ENCODE measurements at places on chromosomes 1 and 21. TPM values are rescaled to one million over a fixed set of nuclear protein-coding genes. Genes with fewer than 3 reads are reported as not detected.

GRCh38 chr1:46489638-46490405, at the start of gene DMBX1:
Gene DMBX1 (plus strand): TSS chr1:46489836. CDS start chr1:46507011, 17,175 bp downstream.
- DNase-seq: peak; percentile 48

- no peak for DNase-seq
Measured at GRCh38 chr21:45261093-45261492, 26.6 kb downstream of the POFUT2 start.

GRCh38 chr1:204398197-204399125, 13.2 kb downstream of the PPP1R15B start:
- peak; percentile 78 for DNase-seq

DNA sequence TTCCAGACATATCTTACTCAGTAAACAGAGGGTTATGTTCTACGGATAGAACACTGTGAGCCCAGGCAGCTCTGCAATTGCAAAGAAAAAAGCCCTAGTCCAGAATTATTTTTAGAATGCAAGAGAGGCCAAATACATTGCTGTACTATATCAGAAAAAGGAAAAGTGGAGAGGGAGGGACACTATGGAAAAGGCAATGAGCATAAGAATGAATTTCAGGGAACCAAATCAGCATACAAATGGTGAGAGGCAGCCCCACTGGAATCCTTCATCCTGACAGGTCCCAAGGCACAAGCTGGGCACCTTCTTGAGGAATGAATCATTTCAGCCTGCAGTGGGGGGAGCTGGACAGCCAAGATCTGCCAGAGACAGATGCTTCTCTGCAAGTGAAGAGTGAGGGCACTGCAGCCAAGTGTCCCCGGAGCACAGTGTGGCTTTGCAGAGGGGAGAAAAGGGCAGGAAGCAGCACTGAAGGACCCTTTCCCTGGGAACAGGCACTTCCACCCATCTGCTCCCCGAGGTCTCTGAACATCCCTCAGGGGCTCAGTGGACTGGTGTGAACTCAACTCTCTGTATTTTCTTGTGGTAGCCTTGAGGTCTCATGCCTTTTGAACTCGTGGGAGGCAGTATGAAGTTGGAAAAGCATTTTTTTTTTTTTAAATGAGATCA, 115.6 kb downstream of the XCL2 start:
- no peak for DNase-seq

GRCh38 chr1:45260244-45260643, 53.8 kb upstream of the ZSWIM5 start:
- DNase-seq: no peak

DNA sequence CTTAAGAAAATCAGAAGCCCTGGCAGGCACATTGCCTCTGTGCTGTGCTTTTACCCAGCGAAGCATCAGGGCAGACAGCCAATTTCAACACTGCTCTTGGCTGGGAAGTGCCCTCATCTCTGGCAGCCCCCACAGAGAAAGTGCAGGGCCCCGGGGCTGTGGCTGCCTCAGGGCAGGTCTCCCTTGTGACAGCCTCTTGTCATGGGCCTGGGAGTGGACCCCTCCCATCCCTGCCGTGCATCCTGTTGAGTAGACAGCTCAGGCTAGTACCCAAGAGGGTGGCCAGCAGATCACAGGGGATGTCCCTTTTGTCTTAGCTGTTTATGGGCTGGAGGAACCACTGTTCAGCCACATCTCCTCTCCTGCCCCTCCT, 23.3 kb downstream of the TTC34 start:
- no peak for DNase-seq

DNA sequence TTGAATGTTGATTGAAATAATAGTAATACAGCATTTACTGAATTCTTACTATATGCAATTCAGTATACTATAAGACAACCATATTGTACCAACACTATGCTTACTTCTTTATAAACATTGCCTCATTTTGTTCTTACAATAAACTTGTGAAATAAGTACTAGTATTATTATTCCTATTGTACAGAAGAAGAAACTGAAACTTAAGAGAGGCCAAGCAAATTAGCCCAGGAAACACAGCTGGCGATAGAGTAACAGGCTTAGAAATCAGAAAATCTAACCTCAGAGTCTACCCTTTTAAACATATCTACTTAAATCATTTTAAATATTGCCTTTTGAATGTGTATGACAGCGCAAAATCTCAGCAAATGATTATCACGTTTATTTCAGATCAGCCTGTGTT, 41.7 kb downstream of the FASLG start:
- no peak for DNase-seq

GRCh38 chr21:26453267-26453666, 119.8 kb downstream of the CYYR1 start:
- DNase-seq: no peak

GRCh38 chr1:36239941-36240637, 15.8 kb downstream of the THRAP3 start:
- DNase-seq: no peak

DNA sequence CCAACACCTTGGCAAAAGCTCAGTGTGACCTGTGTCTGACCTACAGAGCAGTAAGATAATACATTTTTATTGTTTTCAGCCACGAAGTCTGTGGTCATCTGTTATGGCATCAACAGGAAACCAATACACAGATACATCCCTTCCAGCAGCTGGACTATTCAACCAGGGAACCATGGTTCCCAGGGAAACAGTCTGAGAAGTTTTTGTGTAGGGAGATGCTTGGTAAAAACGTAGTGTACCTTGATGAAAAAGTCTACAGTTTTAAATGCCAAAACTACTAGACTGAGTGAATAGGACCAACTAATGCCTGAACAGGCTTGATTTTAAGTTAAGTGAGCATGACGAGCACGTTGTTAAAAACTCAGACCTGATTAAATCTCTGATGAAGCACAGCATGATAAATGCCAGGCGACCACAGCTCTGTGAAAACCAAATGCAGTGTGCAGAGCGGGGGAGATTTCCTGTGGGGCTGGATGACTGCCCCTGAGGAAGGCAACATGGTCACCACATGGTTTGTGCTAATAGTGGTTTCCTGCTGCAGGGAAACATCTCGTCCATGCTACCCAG, 228.9 kb downstream of the TNR start:
- peak; percentile 33 for DNase-seq

- DNase-seq: no peak
Measured at GRCh38 chr21:42579456-42580075, 65.9 kb downstream of the SLC37A1 start.

GRCh38 chr21:21387916-21388315, 389.7 kb downstream of the NCAM2 start:
- no peak for DNase-seq

GRCh38 chr21:31173881-31174555, 135.7 kb upstream of the KRTAP19-8 start:
- DNase-seq: no peak

DNA sequence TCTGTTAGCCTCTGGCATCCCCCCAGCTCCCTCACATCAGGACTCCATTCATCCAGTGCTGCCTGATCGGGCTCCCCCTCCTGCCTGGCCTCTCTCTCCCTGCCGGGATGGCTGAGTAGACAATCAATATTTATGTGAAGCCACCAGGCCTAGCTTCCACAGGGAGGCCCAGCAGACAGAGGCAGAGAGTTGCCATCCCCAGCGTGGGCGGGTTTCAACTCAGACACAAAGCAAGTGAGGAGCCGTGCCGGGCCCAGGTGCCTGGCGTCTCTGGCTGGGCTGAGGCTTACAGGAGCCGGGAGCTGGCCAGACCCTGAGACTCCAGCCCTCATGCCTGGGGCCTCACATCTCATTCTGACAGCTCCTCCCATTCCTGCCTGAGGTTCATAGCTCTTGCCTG, 34.5 kb upstream of the ATP2B4 start:
- DNase-seq: no peak

- no peak for DNase-seq
Measured at GRCh38 chr21:43743947-43744346, 25.0 kb downstream of the PDXK start.

FAM76A gene
- total RNA-seq: 24.4 TPM

CD52 gene
- total RNA-seq: not detected

SPRR4 gene
- total RNA-seq: not detected

IL20 gene
- total RNA-seq: not detected
